ENCODE measurements at places on chromosomes 6 and 20.

GRCh38 chr6:159565181-159565710, 127.8 kb downstream of the SOD2 start:
- DNase-seq, result no peak

- DNase-seq, result no peak
These were observed 10.7 kb downstream of the HMGN3 start for GRCh38 chr6:79223611-79224404.

- no peak for DNase-seq
These were observed 220.3 kb downstream of the ALDH8A1 start for GRCh38 chr6:134729561-134729960.

GRCh38 chr6:42565823-42566613, 2.2 kb downstream of the UBR2 start:
- no peak for DNase-seq

DNA sequence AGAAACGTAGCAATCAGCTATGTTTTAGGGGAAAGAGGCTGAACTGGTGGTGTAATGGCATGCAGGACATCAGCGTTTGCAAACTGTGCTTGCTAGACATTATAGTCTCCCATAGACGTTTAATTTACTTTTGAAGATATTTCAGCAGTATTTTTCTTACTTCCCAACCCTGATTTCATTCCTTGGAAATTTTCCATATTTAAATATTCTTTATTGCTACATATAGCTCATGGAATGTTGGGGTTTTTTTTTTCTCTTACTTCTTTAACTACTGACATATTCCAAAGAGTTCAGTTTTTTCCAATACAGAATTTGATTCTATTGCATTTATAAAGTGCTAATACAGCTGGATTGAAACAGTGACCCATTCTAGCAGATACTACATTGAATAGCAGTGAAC, 694.4 kb upstream of the CITED2 start:
- DNase-seq, result no peak

- no peak for DNase-seq
These were observed 335.5 kb downstream of the GJA1 start for GRCh38 chr6:121770943-121771342.

DNA sequence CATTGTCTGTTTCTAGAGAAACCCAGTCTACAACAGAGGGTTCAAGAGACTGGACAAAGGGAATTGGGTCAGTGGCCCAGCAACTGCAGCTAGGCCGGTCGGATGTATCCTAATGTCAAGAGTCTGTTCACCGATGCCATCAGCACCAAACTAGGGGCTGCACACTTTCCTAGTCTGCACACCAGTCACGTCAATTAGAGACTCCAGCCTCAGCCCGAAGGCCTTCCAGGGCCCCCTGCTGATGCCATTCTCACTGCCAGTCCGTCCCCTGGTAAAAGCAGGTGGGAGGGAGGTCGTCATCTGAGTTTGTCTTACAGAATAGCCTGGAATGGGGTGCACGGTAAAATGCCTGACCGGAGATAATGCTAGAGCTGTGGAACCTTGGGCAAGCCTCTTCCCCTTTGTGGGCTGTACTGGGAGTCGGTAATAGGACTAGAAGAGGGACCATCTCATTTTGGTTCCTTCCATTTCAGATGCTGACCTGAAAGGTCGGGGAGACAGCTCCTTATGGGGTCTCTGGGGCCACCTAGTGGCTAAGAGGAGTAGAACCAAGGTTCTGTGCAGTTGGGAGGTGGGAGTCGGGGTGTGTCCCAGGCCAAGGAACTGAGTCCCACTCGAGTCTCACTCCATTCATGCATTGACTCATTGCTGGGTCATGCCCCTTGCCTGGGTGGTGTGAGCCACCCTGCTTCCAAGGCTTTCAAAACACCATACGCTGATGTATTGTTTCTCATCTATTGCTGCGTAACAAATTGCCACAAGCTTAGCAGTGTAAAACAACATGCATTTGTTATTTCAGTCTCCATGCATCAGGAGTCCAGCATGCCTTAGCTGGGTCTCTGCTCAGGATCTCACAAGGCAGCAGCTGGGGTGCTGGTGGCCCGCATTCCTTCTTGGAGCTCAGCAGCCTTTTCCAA, 5.1 kb downstream of the SOX12 start:
- DNase-seq, result no peak

DNA sequence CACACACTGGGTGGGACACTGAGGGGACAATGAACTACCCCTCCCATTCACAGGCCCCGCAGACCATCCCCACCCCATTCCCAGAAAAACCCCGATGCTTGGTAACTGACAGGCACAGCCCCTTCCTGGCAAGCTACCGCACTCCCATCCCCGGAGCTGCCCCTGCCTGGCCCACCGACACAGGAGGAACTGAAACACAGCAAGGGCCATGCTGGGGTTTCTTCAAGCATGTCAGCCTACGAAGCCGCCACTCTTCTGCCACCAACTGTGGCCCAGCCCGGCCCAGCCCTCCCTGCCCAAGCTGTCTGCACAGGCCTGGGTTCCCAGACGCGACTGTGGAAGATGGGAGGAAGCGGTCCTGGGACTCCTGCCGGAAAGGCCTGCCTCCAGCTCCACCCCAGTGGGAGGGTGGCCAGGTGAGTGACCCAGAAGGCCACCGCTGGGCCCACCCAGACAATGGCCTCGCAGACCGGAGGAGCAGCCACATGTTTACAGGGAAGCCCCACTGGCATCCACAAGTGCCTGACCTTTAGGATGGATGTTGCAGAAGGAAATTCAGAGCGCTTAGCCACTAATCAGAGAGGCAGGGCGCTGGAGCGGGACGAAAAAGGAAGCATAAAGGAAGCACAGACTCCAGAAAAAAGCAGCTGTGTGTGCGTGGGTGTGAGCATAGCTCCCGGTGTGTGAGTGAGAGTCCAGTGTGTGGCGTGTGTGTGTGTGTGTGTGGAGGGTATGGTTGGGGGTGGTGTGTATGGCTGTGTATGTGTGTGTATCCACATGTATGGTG, 91.6 kb downstream of the PRND start:
- no peak for DNase-seq

- no peak for DNase-seq
These were observed 27.7 kb upstream of the ARG1 start for GRCh38 chr6:131545317-131545716.

DNA sequence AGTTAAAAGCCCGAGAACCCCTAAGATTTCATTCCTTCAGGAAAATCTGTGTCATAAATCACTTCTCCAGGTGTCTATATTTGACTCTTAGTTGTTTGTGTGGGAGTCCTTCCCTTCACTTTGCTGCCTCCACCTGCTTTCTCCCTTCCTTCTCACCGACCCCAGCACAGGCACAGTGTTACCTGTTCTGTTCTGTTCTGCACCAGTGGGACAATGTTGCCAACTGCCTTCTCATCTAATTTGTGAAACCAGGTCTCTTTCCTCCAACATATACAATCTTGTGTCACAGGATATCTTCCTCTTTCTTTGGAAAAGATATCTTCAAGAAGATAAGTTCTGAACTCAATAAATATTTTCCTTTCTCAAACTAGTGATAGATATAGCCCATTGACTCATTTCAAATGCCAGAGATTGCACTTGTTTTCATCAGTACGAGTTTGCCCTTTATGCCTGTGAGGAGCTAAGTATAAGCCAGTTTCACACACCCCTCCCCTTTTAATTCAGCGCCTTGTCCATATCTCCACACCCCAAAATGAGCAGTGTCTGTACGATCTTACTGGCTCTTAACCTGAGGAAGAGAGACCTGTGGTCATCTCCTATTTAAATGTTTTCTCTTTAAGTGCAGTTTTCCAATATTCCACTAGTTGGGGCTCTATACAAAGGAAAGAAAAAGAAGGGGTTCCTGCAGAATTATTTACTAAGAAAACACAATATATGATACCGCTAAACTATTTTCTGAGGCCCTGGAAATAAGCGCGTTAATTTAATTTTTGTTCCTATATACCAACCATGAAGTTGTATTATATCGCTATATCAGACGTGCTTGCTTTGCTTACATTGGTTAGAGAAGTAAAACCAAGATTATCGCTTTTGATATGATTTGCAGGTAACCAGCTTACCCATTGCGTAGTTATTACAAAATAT, 81.6 kb upstream of the PREP start:
- DNase-seq, result no peak

- DNase-seq, result no peak
These were observed 49.7 kb upstream of the STK35 start for GRCh38 chr20:2051946-2052345.

DNA sequence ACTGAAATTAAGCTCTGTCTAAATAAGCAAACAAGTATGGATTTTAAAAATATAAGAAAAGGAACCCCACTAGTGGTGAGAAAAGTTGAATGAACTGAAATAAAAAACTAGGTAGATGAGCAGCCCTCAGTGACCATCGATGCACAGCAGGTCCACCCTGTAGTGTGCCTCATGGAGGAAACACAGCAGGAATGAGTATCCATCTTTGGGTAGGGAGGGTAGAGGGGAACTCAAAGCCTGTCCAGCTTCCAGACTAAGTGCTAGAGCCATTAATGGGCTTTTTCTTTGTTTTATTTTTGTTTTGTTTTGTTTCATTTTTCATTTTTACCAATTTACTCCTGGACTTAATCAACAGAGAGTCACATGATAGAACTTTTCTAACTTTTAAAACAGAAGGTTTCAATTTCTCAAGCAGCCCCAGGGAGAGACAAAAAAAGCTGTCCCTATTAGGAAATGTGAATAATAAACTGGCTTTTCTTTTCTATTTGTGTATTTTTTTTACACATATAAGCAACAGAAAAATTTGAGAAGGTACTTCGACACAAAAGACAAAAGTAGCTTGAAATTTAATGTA, 700.6 kb downstream of the HACE1 start:
- no peak for DNase-seq

DNA sequence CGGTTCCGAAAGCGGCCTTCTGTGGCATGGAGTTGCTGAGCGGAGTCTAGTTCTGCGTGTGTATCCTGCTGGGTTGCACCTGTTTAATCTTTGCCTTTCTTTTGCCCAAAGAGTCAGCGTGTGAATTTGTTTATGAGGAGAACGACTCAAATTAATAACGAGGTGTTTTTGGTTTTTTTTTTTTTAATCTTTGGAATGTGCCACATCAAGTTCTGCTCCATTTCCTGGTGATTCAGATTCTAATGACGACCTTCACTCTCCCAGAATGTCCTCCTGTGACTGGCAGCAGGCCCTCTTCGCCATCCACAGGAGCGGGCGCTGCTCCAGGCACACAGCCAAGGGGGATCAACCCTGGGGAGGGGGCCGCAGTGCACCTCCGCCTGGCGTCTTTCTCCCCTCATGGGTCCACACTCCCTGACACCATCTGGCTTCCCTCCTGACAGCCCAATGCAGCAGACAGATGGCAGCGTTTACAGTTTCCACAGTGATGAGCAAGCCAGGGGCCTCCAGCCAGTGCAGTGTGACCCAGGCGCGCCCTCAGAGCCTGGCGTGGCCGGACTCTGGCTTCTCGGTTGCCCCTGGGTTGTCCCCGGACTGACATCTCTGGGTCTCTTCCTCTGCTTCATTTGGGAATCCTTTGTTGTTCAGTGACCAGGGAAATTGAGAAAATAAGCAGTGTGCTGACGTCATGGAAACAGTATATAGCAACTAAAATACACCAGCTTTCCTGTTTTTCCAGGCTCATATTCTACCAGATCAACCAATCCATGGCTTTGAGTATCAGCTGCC, 27.5 kb upstream of the AFDN start:
- no peak for DNase-seq

GRCh38 chr6:112665815-112666214, 318.7 kb downstream of the RFPL4B start:
- DNase-seq, result no peak

GRCh38 chr6:10300071-10300470, 114.8 kb downstream of the TFAP2A start:
- no peak for DNase-seq

DNA sequence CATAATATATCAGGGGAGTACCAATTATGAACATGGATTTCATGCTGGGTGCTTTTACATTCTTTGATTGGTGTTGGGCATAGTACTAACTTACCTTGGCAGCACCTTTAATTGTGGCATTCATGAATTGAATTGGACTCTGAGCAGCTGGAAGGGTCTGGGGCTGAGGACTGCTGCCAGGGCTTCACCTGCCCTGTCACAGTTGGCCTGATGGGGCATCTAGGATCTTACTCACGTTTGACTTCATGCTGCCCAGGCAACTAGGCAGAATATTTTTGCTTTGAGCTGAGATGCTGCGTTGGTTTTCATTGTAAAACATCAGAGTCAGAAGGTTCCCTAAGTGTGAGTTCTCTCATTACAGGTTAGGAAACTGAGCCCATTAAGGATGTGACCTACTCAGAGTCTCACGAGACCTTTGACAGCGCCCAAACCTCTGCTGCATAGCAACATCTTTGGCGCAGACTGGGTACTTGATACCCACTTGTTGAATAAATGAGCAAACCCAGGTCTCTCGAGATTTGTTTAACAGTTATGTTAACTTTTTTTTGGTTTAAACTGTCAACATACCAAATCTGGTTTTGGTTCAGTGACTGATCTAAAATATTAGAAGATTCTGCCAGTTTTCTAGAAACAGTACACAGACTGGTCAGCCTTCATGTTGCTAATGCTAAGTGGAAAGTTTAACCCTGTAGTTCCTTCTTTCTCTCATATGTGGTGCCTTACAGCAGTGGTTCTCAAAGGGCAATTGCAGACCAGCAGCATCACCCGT, 104.9 kb downstream of the TCP11 start:
- DNase-seq, result no peak

DNA sequence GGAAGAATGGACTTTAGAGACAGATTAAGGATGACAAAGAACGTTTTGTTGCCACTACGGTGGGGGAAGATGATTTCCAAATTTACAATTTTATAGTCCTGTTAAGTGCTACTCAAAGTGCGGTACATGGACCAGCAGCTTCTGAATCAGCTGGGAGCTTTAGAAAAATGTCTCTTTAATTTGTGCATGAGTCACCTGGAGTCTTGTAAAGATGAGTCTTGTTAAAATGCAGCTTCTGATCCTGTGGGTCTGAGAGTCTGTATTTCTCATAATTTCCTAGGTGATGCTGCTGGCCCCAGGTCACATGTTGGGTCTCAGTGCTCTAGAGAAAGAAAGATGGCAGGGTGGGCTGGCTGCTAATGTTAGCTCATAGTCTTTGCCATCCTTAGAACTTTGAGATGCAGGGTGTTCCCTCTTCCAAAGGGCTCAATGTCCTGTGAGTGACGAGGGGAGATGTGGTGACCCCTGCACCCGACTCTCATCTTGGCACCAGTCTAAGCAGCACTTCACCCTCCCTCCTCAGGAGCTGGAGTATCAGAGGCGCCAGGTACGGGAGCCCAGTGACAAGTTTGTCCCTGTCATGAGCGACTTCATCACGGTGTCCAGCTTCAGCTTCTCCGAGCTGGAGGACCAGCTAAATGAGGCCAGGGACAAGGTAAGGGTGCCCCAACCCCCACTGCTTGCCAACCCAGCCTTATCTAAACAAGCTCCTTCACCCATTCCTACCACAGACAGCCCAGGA, 34.5 kb downstream of the MOCS1 start:
- no peak for DNase-seq

DNA sequence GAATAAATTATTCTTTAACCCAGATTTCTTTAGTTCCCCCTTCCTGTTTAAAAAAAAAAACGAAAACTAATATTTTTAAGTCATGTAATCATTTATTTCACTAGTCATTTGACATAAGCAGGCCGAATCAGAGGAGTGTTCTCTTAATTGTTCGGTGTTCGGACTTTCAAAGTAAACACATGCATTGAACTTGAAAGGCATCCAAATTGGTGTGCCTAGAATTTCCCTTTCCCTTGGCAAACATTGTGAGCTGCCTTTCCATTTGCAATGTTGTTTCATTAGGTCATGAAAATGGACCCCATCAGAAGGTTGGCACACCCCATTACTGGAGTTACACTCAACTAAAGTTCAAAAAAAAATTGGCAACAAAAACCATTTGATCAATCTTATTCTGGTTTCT, 283.0 kb upstream of the MARCKS start:
- no peak for DNase-seq

GRCh38 chr6:52213127-52213526, 27.0 kb downstream of the IL17A start:
- DNase-seq, result no peak

Data from T-helper 1 cell (primary cell).